ENCODE measurements at places on chromosomes 11 and 22.

- no peak for DNase-seq
Observed at GRCh38 chr11:420054-420910, 5.5 kb upstream of the SIGIRR start.

GRCh38 chr22:36816636-36817524, at the start of gene PVALB:
Gene PVALB (minus strand): TSS chr22:36817035. CDS start chr22:36817005, 30 bp downstream.
- DNase-seq, result no peak

DNA sequence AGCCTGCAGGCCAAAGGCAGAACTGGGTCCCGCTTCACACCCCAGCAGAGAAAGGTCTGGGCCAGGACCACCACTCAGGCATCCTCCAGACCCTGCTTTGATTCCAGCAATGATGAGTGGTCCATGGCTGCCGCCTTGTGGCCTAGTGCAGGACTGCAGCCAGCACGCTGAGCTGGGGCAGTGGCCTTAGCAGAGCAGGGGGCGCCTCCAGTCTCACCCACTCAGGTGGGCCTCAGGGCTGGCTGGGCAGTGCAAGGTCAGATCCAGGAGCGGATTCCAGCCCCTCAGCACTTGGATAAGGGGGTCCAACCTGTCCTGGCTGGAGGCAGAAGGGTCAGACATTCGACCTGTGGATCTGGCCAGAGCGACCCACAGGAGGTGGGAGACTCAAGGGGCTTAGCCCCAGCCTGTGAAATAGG, 9.6 kb upstream of the PDE2A start:
- DNase-seq, result peak; percentile 29

DNA sequence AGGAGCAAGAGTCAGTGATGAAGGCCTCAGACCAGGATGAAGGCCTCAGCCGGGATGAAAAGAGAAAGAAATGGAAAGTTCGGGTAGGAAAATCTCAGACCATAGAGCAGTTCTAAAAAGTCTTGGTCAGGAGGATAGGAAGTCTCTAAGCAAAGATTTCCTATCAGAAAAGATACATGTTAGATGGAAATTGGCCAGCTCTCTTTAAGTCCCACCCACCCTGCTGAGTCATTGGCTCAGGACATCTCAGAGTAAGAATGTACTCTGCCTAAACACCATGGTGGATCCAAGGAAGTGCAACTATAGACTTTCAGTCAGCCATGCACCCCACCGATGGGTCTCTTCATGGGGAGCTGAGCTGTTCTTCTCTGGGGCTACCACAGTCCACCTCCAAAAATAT, 4.4 kb downstream of the OR8B3 start:
- no peak for DNase-seq

- no peak for DNase-seq
Observed at GRCh38 chr11:102476812-102477211, 24.2 kb upstream of the TMEM123 start.

DNA sequence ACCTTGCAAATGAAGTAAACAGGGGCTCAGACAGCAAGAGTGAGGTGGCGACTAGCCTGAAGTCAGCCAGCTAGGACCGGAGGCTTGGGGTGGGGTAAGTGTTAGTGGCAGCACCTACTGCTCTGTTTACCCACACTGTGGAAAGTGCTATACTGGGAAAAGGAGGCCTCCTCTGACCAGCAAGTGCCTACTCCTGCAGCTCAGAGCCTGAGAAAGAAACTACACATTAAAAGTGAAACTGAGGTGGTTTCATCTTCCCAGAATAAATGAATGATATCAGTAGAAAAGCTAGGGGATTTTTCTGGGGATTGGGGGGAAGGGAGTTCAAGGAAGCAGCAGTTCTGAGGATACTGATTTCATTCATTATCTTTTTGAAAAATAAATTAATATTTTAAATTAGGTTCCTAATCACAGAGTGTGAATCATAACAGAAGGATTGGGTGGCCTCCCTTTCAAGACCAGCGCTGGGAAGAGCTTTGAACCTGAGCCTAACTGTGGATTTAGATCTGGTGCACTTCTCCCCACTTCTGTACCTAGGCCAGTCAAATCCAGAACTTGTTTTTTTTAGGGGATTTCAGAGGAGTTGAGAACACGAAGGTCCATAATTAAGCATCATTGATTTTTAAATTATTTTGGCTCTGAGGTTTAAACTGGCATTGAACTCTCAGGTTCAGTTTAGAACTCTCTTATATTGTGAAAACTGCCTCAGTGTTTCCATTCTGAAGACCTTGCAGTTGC, 48.1 kb upstream of the GRAMD1B start:
- DNase-seq, result no peak

- no peak for DNase-seq
Observed at GRCh38 chr11:66674964-66675602, 2.6 kb downstream of the RBM4B start.

- DNase-seq, result no peak
Observed at GRCh38 chr11:75873417-75874221, 58.6 kb downstream of the UVRAG start.
